ENCODE measurements at places on chromosomes 5 and 9.

DNA sequence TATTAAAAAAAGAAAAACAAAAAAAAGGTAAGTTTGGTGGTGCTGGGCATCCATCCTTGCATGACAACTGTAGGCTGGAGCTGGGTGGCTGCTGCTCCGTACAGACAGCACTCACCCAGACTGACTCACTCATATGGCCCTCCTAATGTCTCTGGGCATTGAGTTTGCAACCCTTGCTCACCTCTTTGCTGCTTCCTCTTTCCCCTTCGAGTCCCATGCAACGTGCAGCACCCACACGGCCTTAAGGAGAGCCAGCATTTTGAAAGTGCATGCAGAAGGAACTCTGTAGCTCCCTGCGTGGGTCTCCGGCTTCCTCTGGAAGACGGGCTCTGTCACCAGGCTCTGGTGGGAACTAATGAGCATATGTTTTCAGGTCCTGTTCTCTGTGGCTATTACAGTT lies 60.5 kb upstream of the ENTREP1 start:
- DNase-seq, result no peak

DNA sequence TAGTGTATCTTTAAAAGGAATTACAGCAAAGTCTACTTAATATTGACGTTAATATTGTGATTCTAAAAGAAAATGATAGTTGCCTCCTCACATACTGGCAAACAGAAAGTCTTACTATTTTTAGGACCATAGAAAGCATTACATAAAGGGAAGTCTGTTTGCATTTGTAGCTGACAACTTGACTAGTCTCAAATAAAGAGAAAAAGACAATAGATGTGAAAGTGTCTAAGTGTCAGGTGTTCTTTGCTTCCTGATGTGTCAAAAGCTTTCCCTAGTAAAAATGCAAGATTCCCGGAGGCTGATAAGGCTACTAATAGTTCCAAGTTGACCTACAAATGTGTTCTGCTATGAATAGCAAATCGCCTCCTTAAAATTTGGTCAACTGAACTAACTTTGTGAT lies 259.7 kb downstream of the CDH10 start:
- no peak for DNase-seq

GRCh38 chr5:128470663-128471062 lies 67.4 kb downstream of the FBN2 start:
- DNase-seq, result no peak

DNA sequence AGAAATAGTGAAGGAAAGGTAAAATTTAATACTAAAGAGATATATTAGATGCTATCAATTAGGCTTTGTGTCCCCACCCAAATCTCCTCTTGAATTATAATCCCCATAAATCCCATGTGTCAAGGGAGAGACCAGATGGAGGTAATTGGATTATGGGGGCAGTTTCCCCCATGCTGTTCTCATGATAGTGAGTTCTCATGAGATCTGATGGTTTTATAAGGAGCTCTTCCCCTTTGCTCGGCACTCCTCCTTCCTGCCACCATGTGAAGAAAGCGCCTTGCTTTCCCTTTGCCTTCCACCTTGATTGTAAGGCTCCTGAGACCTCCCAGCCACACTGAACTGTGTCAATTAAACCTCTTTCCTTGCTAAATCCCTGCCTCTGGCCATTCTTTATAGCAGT lies 697.0 kb upstream of the RGMB start:
- no peak for DNase-seq

- DNase-seq, result no peak
These were observed 383.4 kb downstream of the MLLT3 start for GRCh38 chr9:20238921-20239320.

GRCh38 chr5:79736528-79737514 lies 47.2 kb downstream of the CMYA5 start:
- DNase-seq, result peak; percentile 13

GRCh38 chr5:11027660-11028059 lies 266.6 kb upstream of the DAP start:
- no peak for DNase-seq

- DNase-seq, result no peak
These were observed 178.5 kb upstream of the CDH18 start for GRCh38 chr5:20166456-20166855.

DNA sequence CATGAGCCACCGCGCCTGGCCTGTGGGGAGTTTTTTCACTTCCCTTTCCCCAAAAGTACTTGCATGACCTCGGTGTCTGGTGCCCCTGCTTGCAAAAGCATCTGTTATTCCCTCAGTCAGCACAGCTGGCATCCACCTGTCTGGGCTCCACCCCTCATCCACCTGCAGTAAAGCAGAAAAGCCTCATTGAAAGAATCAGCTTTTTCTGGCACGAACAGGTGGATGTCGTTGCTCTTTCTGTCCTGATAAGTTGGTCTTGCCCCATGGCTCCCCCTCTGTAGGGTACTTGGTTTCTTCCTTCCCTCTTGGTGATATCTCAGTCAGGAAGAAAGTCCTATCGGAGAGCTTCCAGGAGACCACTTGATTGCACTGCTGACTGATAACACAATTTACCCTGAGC lies 37.4 kb downstream of the WWC1 start:
- DNase-seq, result no peak

DNA sequence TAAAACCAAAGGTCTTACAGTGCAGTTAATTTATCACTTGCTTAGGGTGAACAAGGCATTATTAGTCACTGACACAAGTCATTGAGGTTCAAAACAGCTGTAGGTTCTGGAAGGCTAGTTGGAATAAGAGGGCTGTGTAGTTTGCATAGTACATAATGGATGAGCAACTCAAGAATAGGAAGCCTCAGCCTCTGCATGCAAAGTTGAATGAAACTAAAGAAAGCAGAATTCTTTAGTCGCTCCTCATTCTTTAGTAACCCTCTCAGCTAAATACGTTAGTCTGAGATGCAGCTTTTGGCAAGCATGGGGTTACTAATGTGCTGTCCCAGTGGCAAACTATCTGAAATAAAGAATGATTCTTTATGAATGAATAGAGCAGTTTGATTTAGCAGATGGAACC lies 74.2 kb downstream of the ADGRV1 start:
- DNase-seq, result no peak

GRCh38 chr5:72160329-72160728 lies 53.1 kb downstream of the MAP1B start:
- no peak for DNase-seq

DNA sequence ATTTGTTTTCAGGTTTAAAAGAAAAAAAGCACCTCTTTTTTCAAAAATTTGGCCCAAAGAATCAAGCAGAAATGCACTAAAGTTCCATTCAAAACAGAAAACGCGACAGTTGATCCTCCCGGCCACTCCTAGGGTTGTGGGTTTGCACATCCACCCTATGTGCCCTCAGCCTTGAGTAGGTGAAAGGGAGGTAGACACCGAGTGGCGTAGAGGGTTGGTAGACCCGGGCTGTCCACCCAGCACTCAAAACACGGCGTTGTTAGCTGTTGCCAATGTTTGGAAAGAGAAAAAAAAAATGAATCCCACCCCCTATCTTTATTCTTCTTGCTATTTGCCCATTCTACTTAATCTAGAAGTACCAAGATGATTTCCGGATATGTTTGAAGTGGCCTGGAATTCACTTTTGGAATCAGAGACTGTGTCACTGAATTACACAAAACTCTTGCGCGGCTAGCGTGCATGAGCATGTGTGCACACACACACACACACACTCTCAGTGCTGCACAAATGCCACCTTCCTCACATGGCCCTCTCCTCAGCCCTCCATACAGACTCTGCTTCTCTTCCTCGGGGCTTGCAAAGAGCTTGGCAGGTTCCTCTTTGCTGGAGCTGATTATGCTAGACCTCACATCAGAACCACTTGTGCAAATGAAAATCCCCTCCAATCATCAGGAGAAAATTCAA lies 110.2 kb upstream of the HAND1 start:
- no peak for DNase-seq

DNA sequence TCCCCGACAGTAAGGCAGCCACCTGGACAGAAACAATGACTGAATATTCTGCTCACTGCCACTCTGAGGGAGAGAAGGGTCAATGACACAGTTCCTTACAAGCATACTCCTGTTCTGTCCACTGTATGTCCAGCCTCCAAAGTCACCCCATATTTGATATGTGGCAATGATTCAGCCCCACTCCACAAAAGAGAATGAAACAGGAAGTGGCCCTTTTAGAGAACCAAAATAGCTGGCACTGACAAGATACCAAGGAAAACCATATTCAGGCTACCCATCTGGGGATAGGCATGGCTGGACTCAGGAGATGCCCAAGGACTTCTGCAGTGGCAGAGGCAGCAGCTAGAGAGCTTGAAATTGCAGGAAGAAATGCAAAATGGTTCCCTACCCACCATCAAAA lies 12.8 kb upstream of the GFRA3 start:
- DNase-seq, result no peak

DNA sequence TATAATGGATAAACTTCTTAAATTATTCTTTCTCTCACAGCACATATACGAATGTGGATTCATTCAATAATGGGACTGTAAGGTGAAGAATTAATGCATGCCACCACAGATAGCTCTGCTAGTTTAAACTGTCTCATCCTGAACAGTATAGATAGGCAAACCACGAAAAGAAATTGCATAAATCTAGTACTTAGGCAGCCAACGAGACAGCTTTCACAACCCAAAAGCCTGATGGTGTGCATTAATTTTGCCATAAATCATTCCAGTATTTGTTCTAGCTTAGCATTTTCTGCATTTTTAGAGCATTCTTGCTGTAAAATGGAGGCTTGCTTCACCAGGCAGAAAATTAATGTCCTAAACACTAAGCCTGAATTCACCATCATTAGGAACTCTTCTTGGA lies 834.2 kb upstream of the DMAC1 start:
- no peak for DNase-seq

GRCh38 chr5:11588803-11589202 lies 315.4 kb downstream of the CTNND2 start:
- DNase-seq, result no peak

DNA sequence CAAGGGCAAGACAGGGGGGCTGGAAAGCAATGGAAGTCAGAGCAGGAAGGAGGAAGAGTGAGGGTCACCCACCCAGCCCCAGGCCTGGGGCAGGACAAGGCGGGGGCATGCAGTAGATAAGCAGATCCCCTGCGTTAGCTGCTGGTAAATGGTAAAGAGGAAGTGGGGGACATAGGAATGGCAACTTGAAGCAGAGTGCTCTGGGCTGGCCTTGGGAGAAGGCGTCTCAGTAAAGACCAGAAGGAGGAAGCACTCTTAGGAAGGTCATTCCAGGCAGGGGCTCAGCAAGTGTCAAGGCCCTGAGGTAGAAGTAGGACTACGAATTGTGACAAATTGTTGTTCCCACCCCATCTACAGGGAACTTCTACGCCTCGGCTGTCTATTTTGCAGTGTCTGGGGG lies 15.1 kb downstream of the TCOF1 start:
- no peak for DNase-seq

GRCh38 chr5:126368239-126368812 lies 54.9 kb upstream of the GRAMD2B start:
- no peak for DNase-seq

GRCh38 chr5:73451224-73452130 lies 2.9 kb upstream of the FOXD1 start:
- peak; percentile 71 for DNase-seq

DNA sequence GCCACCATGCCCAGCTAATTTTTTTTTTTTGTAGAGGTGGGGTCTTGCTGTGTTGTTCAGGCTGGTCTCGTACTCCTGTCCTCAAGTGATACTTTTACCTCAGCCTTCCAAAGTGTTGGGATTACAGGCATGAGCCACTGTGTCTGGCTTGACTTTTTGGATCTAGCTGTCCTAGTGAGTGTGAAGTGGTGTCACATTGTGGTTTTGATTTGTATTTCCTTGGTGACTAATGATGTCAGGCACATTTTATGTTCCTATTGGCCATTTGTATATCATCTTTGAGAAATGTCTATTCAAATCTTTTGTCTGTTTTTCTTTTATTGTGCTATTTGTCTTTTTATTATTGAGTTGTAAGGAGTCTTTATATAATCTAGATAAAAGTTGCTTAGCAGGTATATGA lies 53.5 kb upstream of the MCCC2 start:
- DNase-seq, result no peak

GRCh38 chr9:14326264-14326826 lies 12.4 kb upstream of the NFIB start:
- no peak for DNase-seq

- no peak for DNase-seq
These were observed 135.1 kb upstream of the ELL2 start for GRCh38 chr5:96096724-96097123.

GRCh38 chr9:135487281-135488012 lies 7.9 kb downstream of the PPP1R26 start:
- no peak for DNase-seq

GRCh38 chr9:109477258-109478050 lies 20.7 kb downstream of the PTPN3 start:
- no peak for DNase-seq

- no peak for DNase-seq
These were observed 52.1 kb upstream of the EQTN start for GRCh38 chr9:27348785-27349697.

DNA sequence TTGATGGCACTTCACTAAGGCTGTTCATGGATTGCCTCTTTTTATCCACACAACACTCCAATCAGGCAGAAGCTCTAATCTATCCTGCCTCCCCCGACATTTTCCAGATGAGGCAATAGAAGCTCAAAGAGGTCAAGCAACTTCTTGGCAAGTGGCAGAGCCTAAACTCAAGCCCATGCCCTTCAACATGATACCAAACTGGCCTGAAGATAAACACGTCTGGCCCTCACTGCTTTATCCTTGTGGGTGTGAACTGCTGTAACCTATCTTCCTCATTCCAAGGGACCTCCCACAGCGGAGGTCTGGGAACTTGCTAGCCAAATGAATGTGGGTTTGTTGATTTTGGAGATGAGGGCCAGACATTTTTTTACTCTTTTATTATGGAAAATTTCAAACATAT lies 9.5 kb downstream of the SLC35A4 start:
- no peak for DNase-seq

GRCh38 chr5:122751293-122751782 lies 23.5 kb upstream of the SNX2 start:
- no peak for DNase-seq

DNA sequence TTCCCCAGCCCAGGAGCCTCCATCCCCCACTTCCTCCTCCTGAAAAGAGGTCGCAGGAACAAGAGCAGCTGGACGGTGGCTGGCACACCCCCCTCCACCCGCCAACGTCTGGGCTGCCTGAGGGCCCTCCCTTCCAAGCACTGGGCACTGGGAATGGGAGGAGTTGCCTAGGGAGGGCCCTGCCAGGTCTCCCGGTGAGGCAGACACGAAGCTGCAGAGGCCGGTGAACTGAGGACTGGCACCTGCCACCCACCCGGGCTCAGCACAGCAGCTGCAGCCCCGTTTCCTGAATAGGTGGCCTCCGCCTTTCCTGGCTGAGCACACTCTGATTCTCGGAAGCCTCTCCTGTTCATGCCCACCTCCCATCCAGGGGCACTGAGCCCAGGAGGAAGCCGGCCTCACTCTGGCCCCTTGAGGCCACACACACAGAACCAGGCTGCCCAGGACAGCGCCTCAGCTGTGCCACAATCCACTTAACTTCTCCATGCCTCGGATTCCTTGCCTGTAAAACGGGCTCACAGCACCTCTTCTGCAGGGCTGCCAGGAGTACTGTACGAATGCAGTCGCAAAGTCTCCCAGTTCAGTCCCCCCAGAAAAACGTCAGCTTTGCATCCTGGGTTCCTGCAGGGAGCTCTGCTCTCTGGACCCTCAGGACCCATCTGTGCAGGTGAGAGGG lies 1.3 kb downstream of the NPDC1 start:
- DNase-seq, result no peak

All from activated CD4-positive, alpha-beta T cell treated with anti-CD3 and anti-CD28 coated beads, Interleukin-2, amount 50 U/mL, for 48 hours (primary cell).